ENCODE measurements at places on chromosomes 2 and 18. TPM values are rescaled to one million over a fixed set of nuclear protein-coding genes. Genes with fewer than 3 reads are reported as not detected.

Gene CAPN14
- 0.20 TPM for total RNA-seq

Gene L3MBTL4
- 0.57 TPM for total RNA-seq

Gene PPM1G
- 120 TPM for total RNA-seq

Gene GPR75
- 3.6 TPM for total RNA-seq

Gene KCNF1
- total RNA-seq: not detected

Gene ASTL
- total RNA-seq: not detected

Gene FIGN
- total RNA-seq: not detected

Gene NGEF
- total RNA-seq: not detected

Gene EML6
- total RNA-seq: 0.89 TPM

Gene POTEC
- not detected for total RNA-seq

Gene CD28
- total RNA-seq: 117 TPM

Gene GBX2
- not detected for total RNA-seq

Gene ALPP
- not detected for total RNA-seq

Gene EFR3B
- total RNA-seq: 0.09 TPM

Gene NPPC
- total RNA-seq: not detected

Gene CEBPZ
- total RNA-seq: 44.3 TPM

Gene PROM2
- 0.48 TPM for total RNA-seq

Gene UGT1A10
- not detected for total RNA-seq

Gene DCC
- not detected for total RNA-seq

Gene CHRNG
- not detected for total RNA-seq

Gene GATA6
- not detected for total RNA-seq

Gene CABYR
- total RNA-seq: 0.73 TPM

Gene GPC1
- 7.6 TPM for total RNA-seq

Gene NLRC4
- not detected for total RNA-seq

Gene SCLY
- total RNA-seq: 40.5 TPM

All from T-helper 2 cell treated with Interferon-gamma antibody and Interleukin-4, amounts not matched to agents 100 ng/mL and 5 ng/mL, for 36 hours (primary cell).